Left renal cortex interstitium (tissue), 4 donors: ENCODE measurements at places on chromosomes 7 and 10. TPM values are rescaled to one million over a fixed set of nuclear protein-coding genes. Genes with fewer than 3 reads are reported as not detected.

The GNG11 gene
- 36.5 TPM for polyA plus RNA-seq

The DENND2A gene
- polyA plus RNA-seq = 36.1 TPM

The PRPF18 gene
- 26.4 TPM for polyA plus RNA-seq

The GSTO1 gene
- polyA plus RNA-seq = 80.9 TPM

The SLC13A4 gene
- 0.71 TPM for polyA plus RNA-seq

The CYP2C18 gene
- polyA plus RNA-seq = 0.51 TPM

The NUTM2D gene
- 13.3 TPM for polyA plus RNA-seq

The SORCS1 gene
- polyA plus RNA-seq = 16.7 TPM

The OR9A2 gene
- polyA plus RNA-seq = not detected

The UTF1 gene
- 0.09 TPM for polyA plus RNA-seq

GRCh38 chr7:93890464-93891068, at the start of gene TFPI2:
Gene TFPI2 (minus strand): TSS chr7:93890753. CDS start chr7:93890678, 75 bp downstream.
- DNase-seq = peak; percentile 49

GRCh38 chr7:8084836-8085235, 116.2 kb downstream of the GLCCI1 start:
- no peak for DNase-seq

- no peak for DNase-seq
Measured at GRCh38 chr10:61752111-61753011, 89.6 kb downstream of the CABCOCO1 start.

DNA sequence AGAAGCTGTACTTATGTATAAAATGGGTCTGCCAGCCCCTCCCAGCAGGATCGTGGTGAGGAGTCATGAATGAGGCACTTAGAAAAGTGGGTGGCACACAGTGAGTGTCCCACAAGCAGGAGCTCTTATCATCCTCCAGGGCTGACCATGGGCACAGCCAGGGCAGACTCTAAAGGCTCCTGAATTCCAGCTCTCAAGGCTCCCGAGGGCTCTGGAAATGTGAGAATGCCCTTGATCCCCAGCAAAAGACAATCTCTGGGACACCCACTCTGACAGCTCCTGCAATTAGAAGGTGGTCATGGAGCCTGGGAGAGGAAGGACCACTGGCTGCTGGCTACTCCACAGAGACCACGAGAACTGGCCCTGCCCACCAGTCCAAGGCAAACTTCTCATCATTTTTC, 1.6 kb downstream of the VSTM4 start:
- DNase-seq = no peak

DNA sequence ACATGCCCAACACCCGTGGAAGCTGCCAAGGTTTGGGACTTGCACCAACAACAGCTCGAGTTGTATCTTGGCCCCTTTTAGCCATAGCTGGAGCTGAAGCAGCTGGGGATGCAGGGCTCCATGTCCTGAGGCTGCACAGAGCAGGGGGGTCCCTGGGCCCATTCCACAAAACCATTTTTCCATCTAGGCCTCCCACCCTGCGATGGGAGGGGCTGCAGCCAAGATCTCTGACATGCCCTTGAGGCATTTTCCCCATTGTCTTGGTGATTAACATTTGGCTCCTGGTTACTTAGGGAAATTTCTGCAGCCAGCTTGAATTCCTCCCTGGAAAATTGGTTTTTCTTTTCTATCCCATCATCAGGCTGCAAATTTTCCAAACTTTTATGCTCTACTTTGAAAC, 637.8 kb upstream of the VSTM2A start:
- no peak for DNase-seq

DNA sequence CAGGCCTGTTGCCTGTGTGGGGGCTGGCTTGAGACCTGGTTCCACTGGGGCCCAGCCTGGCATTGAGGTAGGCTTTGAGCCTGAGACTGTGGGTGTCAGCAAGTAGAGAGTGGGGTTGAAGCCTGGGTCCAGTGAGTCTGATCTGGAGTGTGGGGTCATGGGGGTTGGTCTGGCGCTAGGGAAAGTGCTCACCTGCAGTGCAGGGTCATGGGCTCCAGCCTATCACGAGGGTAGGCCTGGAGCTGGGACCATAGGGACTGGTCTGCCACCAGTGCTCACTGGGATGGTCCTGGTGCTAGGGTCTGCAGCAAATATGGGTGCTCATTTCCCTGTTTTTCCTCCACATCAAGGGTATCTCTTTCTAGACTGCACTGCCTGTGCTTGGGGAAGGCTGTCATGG, 95.4 kb upstream of the KLF14 start:
- no peak for DNase-seq

GRCh38 chr10:111261081-111261615, 184.3 kb downstream of the ADRA2A start:
- no peak for DNase-seq

DNA sequence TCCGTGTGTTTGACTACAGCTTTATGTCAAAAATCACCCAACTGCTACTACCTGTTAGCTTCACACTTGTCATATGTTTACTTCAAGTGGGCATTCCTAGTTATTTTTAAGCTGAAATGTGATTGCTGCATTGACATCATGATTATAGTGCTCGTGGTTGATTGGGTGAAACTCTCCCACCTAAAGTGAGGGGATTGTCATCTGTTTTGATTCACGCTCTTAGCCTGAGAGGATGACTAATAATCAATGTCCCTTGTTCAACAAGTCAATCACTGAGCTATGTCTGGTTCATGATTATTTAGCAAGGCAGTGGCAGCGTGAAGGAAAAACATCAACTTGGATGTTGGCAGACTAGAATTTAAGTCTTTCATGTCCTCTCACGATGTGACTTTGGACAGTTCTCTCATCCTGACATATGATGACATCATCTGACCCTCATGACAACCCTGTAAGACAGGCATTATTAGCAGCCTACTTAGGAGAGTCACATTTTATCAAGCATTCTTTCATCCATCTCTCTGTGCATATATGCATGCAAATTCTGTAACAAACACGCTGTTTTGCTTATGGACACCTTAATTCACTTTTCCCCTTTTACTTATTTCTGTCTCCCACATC, 352.6 kb upstream of the ZMIZ1 start:
- DNase-seq = no peak

GRCh38 chr7:2523461-2523936, 3.9 kb downstream of the LFNG start:
- DNase-seq = no peak

- no peak for DNase-seq
Measured at GRCh38 chr10:95544783-95545500, 16.2 kb downstream of the SORBS1 start.

DNA sequence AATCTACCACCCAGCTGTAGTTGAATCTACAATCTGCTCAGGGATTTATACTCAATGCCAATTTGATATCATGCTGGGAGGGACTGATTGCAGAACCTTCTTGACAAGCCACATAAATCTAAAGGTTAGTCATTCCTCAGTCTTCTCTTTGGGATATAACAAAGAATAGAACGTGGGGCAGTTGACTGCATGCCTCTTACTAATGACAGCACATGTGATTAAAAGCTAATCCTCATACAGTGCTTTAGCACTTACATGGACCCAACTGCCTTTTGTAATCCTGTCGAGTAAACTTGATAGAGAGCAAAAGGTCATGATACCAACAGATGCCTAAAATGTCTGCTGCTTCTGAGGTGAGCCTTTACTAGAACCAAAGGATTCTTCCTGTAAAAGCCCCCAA, 12.3 kb downstream of the KLHL7 start:
- no peak for DNase-seq

DNA sequence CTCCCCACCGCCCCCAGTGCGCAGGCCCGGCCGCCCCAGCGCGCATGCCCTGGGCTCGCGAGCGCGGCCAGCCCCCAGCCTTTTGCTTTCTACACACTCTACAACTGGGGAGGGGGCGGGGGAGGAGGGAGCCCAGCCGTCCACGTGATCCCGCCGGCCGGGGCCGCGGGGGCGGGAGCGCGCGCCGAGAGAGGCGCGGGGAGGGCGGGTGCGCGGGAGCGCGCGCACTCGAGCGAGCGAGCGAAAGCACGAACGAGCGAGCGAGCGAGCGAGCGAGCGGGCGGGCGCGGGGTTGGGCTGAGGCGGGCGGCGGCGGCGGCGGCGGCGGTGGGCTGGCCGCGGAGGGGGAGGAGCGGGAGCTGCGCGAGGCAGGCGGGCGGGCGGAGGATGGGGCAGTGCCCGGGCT, at the start of gene AUTS2:
AUTS2 (plus strand) TSS at position 395 of the 406 bp plus-strand sequence. CDS start 1,179 bp downstream, outside the sequence.
- peak; percentile 73 for DNase-seq

DNA sequence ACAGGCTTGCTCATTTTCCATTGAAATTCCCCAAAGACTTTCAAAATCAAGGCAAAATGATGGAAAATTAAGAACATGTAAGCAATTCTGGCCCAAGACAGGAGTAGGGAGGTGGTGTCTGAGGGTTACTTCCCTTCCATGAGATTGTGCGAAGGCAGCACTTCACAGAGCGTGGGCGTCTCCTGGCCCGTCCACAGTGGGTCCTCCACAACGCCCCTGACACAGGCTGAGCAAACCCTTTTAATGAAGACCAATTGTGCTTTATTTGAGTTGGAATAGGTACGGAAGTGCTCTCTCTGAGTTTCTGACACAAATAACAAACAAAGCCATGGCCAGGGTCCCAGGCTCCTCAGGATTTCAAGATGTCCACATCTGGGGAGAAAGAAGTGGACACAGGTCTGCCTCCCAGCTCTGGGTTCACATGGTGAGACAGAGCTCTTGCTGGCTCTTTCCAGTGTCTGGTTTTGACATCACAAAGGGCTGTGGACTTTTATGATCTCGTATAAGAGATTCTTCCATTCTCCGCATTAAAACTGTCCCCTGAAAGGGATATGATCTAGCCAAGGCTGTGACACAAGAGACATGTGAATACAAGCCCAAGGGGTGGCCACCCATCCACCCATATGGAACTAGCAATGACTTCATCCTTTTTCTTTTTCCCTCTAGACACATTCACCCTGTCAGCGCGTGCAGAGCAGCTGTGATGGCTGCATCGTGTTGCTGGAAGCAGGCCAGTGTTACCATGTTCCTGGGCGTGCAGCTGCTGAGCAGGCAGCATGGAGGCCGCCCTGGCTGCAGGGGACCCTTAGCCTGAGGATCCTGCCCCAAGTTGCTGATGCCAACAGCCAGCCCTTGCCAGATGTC, 145.6 kb downstream of the ADAM12 start:
- DNase-seq = no peak

DNA sequence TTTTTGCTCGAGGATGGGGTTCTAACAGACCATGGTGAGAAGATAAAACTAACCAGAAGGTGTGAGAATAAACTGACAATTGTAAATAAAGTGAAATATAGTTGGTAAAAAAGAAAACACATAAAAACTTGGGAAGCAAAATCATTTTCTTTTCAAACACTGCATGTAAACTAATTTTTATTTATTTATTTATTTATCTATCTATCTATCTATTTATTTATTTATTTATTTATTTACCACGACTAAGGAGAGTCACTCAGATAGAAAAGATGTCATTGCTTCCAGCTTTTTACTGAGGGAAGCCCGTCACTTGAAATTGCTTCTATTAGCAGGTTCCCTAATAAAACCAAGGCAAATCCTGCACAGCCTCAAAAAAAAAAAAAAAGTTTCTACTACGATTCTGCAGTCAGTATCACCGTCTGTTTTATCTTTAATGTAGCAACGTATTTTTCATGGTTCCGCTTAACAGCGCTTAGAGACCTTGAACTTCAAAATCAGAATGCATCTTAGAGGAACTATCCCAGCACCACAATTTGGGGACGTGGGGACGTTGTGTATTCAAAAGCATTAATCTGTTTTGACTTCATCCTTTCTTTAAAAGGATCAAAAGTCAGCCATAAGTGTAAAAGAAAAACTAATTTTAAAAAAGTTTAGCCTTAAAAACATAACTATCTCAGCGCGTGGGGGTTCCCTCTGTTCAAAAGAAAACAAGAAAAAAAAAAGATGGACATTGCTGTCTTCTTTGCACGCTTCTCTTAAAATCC, 33.3 kb upstream of the EBLN1 start:
- DNase-seq = peak; percentile 41

- DNase-seq = no peak
Measured at GRCh38 chr7:111755383-111755782, 193.1 kb upstream of the IMMP2L start.

DNA sequence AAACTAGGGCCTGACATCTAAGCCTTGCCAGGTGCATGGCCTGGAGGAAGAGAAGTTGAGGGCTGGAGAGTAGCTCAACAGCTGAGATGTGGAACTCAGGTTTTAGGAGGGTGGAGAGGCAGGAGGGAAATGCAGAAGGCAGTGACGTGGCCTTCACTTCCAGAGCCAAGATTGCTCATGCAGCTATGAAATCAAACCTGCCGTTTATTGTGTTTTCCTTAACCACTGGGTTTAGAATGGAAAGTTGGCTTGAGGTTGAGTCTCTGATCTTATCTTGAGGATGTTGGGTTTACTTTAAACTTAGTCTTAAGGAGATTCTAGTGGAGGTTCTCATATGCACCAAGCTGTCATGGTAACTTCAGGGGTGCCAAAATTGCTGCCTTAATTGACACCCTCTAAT, 178.6 kb downstream of the SORCS3 start:
- DNase-seq = no peak

DNA sequence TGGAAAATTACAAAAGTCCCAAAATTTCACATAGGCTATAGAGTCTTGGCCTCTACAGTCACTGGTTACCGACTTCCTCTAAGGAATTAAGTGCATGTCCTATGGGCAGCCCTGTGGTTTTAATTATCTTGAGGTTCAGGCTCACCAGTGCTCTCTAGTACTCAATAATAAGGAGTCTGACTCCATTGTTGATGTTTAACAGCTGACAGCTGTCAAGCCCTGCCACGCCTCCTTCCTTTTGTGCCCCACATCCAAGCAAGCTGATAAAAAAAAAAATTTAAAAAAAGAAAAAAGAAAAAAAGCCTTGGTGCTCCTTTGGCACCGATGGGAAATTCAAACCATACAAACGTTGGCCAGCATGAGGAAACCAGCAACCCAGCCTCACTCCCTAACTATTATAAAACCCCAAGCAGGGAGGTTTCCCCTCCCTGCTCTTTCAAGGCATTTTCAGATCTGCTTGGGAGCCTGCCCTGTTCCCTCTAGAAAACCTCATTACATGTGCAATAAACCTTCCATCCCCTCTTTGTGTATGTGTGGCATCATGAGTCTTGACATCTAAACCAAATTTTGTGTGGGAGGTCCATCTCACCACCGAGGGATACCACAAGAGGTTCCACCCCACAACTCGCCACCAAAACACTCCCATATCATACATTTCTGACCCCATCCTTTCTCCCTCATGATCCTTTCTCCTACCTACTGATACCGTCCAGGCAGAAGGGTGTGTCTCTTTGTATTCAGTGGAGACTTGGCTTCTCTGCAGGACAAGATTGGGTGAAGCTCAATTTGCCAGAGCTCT, 70.9 kb upstream of the CCDC71L start:
- no peak for DNase-seq

DNA sequence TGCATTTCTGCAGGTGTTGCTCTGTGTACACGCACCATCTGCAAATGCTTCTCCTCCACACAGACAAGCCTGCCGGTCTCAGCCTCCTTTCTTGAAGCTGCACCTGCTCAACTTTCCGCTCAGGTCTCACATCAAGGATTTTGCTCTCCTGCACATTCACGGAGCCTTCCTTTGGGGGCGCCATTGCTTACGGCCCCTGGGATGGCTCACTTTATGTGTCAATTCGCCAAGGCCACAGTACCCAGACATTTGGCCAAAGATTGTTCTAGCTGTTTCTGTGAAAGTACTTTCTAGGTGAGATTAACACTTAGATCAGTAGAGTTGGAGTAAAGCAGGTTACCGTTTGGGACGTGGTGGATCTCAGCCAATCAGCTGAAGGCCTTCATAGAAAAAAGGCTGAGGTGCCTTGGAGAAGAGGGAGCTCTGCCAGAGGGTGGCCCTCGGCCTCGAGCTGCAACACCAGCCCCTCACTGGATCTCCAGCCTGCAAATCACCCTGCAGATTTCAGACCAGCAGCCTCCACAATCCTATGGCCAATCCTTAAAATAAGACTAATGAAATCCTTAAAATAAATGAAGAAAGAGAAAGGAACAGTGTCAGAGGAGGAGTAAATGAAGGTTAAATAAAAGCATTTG, 39.9 kb upstream of the PPP2R2D start:
- DNase-seq = no peak
